ENCODE measurements at places on chromosomes 3 and 15.

GRCh38 chr3:184543843-184544512 lies 17.6 kb upstream of the EPHB3 start:
- DNase-seq, result peak; percentile 45

DNA sequence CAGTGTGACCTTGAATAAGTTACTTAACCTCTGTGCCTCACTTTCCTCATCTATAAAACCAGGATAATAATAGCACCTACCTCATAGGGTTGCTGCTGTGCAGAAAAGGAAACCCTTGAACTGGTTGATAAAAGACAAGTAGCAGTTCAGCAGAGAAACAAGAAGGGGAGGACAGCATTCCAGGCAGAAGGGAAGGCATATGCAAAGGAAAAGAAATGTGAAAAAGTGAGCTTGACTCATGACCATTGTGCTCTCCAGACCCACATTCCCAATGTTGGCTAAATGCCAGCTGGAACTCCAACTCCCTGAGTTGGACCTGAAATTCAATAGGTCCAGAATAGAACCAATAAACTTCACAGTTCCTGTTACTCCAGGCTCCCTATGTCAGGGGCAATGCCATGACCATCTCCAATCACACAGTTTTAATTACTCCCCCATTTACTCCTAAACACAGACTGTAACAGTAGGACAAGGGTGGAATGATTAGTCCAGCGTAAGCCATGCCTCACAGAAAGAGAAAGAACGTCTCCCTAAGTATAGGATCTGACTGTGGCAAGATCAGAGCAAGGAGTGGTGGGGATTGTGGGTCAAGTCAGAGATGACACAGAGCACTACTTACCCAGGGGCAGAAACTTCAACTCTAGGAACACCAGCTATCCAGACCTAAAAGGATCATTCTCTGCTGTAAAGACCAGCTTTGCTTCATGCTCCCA lies 26.9 kb downstream of the PRKAR2A start:
- DNase-seq, result no peak

- no peak for DNase-seq
Observed at GRCh38 chr3:194588741-194589140, 44.5 kb downstream of the TMEM44 start.

GRCh38 chr3:12334786-12335185 lies 45.9 kb downstream of the PPARG start:
- DNase-seq, result no peak

- DNase-seq, result no peak
Observed at GRCh38 chr3:126952261-126952982, 30.5 kb upstream of the PLXNA1 start.

GRCh38 chr3:72907731-72908620 lies 20.1 kb downstream of the GXYLT2 start:
- DNase-seq, result no peak

- DNase-seq, result no peak
Observed at GRCh38 chr3:32956750-32957570, 5.5 kb downstream of the CCR4 start.

DNA sequence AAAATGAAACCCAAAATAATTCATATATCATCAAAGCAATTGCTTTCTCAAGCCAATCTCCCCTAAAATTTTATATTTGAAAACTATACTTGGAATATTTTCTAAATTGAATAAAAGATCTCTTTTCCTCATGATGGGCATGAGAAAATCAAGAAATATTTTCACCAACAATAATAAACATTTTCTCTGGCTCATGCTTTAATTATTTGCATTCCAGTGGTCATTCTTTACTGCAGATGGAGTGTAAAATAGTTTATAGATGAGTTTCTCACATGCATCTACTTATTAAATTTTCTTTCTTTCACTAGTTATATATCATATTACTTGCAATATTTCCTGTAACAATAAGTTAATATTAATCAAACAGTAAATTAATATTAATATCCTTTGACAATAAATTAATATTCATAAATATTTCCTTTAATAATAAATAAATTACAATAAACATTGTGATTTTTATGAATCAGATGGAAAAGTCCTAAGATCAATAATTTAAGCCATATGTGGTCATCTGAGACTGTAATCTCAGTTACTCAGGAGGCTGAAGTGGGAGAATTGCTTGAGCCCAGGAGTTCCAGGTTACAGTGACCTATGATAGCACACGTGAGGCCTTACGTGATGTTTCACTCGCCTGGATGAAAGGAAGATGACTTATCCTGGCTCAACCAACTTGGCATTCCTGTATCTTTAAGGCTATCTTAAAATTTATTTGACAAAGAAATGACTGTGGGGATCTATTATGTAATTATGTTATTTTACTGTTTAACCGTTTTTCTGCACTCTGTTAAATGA lies 958.8 kb downstream of the ZPLD1 start:
- no peak for DNase-seq

DNA sequence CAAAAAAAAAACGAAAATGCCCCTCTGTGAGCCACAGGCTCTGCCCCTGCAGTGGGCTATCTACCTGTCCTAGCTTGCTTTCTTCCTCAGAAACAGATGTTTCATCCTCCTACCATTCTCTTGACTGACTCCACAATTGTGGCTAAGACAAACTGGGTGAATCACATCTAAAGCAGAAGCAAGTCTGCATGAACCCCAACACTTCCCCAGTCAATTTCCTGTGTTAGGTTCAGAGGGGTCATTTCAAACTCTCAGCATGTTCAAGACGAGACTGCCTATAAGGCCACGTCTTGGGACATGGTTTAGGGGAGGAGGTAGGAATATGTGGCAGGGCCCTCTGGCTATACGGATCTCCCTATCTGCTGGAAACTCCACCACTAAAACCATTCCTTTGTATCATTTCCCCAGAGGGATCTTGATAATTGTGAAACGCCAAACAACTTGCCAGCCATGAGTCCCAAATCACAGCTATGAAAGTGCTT lies 28.6 kb upstream of the ANKDD1A start:
- no peak for DNase-seq

GRCh38 chr3:168053115-168053514 lies 42.6 kb downstream of the GOLIM4 start:
- no peak for DNase-seq

DNA sequence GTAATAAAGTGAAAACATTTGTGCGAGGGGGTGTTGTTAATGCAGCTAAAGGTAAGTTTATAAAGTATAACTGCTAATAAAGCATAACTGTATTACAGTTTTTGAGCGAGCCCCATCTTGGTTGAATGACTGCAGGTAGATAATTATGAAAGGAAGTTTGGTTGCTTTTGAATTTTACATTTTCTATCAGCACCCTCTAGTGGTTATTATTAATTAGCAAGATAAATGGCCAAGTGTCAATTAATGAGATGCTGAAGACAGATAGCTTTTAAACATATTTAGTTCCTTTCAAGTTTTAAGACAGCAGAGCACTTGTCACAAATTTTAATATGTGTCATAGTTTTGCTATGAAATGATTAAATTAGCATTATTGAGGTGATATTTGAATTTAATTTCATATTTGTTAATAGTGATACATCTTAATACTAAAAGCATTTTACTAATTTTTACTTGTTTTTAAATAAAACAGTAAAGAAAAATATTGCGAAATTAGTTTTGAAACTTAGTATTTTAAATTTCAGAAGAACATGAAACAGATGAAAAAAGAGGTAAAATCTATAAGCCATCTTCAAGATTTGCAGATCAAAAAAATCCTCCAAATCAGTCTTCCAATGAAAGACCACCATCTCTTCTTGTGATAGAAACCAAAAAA lies 15.1 kb downstream of the U2SURP start:
- no peak for DNase-seq

GRCh38 chr15:70186152-70186551 lies 88.4 kb upstream of the TLE3 start:
- no peak for DNase-seq

- no peak for DNase-seq
Observed at GRCh38 chr3:172307141-172307560, 141.1 kb downstream of the GHSR start.

DNA sequence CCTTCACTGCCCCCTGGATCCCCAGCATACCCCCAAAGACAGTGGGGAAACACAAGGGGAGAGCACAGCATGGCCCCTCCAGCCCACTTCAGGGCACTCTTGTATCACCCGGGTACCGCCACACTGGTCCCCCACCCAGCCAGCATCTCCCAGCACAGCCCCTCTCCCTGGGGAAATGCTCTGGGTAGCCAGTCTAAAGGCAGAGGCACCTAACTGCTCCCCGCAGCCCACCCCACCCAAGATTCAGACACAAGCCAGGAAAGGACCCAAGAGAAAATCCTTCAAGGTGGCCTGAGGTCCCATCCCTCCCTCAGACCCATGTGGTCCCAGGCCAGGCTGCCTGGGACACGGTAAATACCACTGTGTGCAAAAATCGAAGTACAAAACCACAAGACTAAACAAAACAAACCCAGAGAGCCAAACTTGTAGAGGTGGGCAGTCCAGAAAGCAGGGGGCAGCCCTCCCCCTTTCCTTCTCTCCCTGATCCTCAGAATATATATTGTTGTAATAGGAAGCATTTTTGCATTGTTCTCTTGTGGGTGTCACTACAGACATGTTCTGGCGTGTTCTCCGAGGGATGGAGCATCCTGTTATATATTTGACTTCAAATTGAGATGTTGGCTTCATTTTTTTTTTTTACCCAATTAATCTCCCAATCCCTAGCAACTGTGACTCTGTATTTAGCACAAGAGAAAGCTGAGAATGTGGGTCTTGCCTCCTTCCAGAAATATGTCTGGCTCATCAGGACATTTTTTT lies 51.7 kb downstream of the GRIP2 start:
- DNase-seq, result no peak

GRCh38 chr3:194328053-194328657 lies 23.0 kb downstream of the CPN2 start:
- no peak for DNase-seq

GRCh38 chr3:108804966-108805365 lies 17.6 kb upstream of the TRAT1 start:
- DNase-seq, result no peak

DNA sequence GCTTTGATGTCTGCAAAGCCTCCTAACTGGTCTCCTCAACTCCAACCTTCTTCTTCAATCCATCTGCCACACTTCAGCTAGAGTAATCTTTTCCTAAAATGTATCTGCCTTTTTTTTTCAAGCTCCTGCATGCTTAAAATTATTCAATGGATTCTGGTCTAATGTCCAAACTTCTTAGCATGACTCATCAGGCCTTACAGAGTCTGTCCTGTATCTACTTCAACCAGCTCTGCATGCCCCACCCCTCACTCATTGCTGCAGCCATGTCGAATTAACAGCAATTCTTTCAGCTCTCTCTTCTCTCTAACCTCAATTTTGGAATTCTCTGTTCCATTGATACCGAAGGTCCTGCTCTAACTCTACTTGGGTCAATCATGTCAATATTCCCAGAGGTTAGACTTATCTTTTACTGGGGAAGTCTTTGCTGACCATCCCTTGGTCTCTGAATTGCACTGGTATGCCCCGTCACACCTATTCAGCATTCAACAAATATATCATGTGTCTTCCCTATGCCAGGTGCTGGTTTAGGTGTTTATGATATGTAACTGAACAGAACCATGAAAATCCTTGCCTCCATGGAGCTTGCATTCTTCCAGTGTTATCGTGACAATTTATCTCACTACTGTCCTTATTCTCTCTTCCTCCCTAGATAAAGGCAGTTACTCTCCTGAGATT lies 88.5 kb upstream of the NANOGP8 start:
- DNase-seq, result no peak

DNA sequence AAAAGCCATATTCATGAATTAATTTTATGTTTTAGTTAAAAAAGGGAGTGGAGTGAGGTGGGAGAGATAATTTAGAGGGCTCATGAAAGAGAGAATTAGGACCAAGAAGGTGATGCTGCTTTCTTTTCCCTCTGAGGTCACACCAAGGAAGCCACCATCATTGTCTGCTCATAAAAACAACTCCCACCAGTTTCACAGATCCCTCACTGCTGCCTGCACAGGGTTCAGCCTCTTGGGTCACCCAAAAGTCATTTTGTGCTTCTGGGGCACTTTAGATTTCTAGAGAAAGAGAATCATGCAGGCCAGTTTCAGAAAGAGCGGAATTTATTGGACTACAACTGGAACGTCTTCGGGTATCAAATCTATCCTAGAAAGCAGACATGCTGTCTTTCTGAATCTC lies 241.4 kb upstream of the EOMES start:
- DNase-seq, result no peak

GRCh38 chr3:52026041-52026440 lies 30.3 kb downstream of the DUSP7 start:
- DNase-seq, result no peak

DNA sequence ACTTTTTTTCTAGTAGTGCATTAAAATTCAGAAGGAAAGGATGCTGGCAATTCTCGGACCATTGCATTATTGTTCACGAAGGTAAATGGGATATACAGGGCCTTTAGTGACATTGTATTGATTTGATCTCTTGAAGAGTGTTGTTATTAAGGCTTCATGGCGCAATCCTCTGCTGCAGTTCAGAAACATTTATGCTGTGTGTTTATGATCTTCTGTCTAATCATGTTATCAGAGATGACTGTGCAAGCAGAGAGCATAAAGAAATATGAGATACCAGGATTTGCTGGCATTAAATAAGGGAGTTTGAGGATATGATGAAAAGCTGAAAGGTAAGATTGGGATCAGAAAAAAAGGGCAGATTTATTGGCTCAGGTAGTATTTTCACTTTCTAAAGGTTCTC lies 180.6 kb downstream of the EPHA6 start:
- no peak for DNase-seq

GRCh38 chr3:172466553-172467130 lies 18.4 kb upstream of the GHSR start:
- no peak for DNase-seq

- no peak for DNase-seq
Observed at GRCh38 chr15:101489237-101489598, 289 bp downstream of the PCSK6 start.

- DNase-seq, result no peak
Observed at GRCh38 chr3:32381922-32382321, 9.7 kb upstream of the CMTM7 start.

DNA sequence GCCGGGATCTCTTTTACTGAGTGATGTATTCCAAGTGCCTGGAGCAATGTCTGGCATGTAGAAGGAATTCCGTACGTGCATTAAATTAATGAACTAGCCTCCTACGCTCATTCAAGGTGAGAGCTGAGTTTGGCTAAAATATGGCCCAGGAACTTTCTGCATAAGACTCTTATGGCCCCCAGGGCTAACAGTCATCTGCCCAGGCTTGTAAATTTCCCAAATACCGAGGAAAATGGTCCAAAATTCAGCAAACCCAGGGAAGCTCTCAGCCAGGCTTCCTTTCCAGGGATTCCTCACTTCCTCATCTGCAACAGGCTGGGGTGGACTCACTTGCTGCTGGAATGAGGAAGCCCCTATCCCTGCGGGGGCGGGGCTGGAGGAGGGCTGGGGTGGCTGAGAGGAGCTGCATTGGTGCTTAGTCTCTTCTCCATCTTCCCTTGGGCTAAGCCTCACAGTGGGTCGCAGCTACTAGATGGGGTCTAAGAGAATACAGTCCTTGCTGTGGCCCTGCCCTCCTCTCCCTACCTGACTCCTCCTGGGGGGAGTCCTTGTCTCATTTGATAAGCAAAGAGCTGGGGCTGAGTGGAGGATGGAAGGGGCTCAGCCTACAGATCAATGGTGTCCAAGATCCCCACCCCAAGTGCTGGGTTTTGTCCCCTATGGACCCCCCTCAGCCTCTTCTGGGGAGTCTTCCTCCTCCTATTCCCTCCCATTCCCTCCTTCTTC lies 28.5 kb upstream of the APOD start:
- DNase-seq, result no peak

- no peak for DNase-seq
Observed at GRCh38 chr3:24460974-24461373, 33.7 kb downstream of the THRB start.
